ENCODE measurements at places on chromosomes 6 and 20.

- no peak for DNase-seq
These were observed 81.9 kb downstream of the LRFN2 start for GRCh38 chr6:40505191-40505810.

DNA sequence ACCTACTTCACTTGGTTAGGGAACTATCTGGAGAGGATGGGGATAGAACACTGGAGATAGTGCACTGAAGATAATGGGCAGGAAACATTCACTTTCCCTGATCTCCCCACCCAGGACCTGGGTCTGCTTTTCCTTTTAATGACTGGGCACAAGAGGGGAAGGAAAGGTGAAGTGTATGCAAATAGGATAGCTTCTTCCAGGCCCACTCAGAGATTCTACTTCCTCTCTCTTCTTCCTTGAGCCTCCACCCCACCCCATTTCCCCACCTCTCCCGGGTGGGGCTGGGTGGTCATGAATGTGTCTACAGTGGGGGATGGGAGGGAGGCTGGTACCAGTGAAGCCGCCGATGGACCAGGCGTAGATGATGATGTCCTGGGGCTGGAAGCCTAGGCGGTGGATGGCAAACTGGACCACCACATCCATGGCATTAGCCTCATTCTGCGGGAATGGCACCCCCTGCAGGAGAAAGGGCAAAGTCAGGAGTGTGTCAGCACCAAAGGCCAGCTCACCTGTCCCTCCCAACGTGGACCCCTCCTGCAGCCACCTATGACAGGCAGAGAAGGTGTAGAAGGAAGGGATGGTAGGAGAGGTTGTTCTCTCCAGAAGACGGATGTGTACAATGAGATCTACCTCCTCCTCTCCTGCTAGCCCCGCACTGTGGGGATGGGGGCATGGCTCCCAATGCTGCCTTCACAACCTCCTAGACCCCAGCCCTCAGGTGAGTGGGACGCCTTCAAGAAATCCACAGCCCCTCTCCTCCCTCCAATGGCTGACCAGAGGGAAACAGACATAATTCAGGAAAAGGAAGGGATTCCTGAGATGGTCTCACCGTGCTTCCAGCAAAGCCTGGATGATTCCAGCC, 8.6 kb upstream of the LY6G5C start:
- no peak for DNase-seq

DNA sequence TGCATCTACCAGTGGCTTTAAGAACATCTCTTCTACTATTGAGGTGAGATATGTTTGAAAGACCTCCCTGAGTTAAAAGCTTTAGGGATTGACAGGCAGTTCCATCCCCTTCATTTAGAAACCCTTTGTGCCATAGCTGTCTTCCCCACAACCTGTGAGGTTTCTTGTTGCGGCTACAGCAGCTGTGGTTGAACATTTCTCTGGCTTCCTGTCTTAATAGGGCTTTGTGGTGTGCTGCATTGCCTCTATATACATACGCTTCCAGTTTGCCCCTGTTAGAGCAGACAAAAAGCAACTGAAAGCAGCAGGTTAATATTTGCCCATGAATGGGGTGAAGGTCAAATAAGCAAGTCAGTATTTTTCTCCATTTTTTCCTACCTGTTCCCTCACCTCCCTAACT, 210.2 kb downstream of the TMEM200A start:
- DNase-seq = no peak

DNA sequence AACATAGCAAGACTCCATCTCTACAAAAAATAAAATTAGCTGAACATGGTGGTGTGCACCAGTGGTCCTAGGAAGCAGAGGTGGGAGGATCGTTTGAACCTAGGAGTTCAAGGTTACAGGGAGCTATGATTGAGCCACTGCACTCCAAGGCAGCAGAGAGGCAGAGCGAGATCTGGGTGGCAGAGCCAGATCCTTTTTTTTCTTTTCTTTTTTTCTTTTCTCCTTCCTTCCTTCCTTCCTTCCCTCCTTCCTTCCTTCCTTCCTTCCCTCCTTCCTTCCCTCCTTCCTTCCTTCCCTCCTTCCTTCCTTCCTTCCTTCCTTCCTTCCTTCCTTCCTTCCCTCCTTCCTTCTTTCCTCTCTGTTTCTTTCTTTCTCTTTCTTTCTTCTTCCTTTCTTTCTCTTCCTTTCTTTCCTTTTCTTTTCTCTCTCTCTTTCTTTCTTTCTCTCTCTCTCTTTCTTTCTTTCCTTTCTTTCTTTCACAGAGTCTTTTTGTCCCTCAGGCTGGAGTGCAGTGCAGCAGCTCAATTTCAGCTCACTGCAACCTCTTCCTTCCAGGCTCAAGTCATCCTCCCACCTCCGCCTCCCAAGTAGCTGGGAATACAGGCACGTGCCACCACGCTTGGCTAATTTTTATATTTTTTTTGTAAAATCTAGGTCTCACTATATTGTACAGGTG, 9.2 kb upstream of the VSTM2L start:
- DNase-seq = no peak

DNA sequence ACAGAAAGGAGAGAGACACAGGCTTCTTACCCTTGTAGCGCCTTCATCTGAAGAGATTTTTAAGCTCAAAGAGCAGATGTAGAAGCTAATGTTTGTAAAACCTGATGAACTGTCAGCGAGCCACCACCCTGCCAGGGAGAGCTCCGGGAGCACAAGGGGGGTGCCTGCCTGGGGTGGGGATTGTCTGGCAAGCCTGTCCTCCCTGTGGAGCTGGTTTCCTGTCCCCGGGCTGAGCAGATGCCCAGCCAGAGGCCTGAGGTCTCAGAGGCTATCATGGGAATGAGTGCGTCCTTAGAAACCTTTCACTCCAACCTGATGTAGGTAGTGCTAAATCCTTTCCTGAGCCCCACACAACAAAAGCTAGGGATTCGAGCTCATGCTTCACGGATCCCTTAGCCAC, 41.9 kb upstream of the NR2E1 start:
- DNase-seq = no peak

- DNase-seq = no peak
These were observed 211.9 kb downstream of the HAO1 start for GRCh38 chr20:7728338-7728737.

- DNase-seq = no peak
These were observed 8.9 kb downstream of the FITM2 start for GRCh38 chr20:44302026-44302669.

DNA sequence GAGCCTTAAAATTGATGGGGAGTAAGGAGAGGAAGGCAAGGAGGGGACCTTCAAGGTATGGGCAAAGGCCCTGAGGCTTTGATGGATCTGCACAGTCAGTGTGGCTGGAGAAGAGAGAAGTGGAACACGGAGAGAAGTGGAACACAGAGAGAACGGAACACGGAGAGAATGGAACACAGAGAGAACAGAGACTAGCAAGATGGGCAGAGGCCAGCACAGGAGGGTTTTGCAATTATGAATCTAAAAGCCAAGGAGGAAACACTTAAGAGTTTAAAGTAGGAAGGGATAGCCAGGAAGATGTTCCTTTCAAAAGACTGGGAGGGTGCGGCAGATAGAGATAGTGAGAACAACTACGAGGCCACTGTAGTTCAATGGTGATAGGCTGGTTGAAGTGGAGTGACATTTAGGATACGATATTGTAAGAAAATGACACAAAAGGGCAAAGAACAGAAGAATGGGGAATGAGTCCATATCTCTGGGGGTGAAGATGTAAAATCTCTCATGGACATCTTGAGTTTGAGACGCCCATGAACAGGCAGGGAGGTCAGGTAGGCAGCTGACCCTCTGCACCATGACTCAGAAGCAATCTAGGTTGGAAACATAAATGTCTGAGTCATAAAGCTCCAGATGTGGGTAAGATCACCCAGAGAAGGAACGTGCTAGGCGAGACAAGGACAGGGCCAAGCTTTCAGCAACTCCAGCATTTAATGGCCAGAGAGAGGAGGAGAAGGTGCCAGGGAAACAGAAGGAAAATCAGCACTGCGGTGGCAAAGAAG, 25.4 kb downstream of the ZMYND8 start:
- no peak for DNase-seq

DNA sequence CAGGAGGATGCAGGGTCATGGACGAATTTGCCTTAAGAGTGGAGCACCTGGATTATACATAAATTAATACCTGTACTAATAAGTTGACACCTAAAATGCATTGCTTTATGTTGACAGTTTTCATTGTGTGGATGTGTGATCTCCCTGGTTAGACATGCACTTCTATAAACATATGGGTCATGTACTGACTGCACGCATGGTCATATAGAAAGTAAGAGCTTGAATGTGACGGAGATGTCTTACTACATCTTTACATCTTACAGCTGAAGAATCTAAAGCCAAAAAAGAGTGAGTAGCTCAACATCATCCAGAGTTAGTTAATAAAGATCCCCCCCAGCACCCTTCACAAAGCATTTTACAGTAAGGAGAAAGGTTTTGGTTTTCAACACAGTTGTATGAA, 408.4 kb upstream of the JARID2 start:
- no peak for DNase-seq

DNA sequence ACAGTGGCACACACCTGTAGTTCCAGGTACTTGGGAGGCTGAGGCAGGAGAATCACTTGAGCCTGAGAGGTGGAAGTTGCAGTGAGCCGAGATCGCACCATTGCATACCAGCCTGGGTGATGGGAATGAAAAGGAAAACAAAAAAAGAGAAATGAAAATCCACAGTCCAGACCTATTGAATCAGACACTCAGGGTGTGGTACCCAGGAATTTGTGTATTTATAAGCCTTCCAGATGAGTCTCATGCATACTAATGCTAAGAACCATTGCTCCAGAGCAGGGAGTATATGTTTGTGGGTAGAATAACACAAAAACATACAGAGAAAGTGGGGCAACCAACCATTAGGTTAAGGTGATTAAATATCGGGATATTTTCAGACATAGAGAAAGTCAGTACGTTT, 36.1 kb upstream of the PLCB4 start:
- no peak for DNase-seq

DNA sequence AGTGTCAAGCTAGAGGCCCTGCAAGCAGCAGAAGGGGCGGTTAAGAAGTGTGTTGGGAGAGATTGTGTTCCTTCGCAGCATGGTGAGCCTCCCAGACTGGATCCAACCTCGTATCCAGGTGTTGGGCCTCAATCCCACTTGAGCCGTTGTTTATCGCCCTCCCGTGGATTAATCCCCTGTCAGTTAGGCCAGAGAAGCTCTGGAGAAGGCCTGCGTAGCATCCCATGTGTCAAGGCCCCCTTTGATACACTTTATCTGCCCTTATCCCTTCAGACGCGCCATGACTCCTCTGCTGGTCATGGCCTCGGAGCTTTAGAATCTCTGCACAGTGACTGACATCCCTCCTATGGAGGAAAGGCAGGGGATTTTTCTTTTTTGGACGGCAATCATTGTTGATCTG, 181.0 kb downstream of the ZFP64 start:
- DNase-seq = no peak

DNA sequence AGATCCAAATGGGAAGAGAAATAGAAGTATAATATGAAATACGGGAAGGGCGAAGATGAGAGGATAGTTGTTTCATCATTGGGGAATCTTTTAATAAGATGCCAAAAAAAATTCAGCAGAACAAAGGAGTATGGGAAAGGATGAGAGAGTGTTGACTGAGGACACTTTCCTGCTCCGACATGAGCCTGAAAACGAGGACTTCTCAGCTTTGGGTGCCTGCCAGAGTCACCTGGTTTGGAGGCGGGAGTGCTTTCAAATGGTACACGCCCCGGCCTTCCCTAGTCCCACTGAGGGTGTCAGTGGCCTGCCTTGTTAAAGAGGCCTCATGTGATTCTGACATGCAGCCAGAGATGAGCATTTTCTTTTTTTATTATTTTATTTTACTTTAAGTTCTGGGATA, 250.9 kb downstream of the ANKRD60 start:
- no peak for DNase-seq

DNA sequence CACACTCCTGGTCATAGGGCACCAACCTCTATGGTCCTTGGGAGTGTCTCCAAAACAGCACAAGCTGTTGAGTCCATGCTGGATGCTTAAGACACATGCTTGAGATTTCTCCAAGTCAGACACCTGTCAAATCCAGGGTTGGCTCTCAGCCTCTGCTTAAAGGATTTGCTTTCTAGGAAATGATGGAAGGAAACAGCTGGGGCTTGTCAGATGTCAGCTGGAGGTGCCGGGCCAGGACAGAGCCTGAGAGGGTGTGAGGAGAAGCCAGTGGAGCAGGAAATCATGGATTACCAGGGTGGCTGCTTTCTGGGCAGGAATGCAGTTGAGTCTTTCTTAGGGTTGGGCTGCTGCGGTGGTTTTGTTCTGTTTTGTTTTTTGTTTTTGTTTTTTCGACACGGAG, 83.0 kb upstream of the FAM184A start:
- no peak for DNase-seq

- DNase-seq = no peak
These were observed 161.1 kb downstream of the DLL1 start for GRCh38 chr6:170129691-170130171.

DNA sequence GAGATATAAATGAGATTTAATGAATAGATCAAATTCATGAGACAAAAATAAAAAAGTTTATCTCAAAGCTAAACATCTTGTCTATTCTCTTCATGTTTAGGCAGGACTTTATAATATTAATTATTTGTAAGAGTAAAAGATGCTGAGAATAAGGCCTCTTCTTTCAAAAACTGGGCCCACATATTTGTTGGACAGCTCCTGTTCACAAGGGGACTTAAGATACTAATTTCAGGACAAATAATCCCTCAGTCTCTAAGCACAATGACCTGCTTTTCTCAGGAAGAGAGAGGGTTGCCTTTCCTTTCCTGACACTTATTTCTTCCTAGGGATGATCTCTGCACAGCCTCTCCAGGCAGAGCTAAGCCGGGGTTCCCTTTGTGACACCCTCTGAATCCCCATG, 43.3 kb downstream of the NOX3 start:
- no peak for DNase-seq

DNA sequence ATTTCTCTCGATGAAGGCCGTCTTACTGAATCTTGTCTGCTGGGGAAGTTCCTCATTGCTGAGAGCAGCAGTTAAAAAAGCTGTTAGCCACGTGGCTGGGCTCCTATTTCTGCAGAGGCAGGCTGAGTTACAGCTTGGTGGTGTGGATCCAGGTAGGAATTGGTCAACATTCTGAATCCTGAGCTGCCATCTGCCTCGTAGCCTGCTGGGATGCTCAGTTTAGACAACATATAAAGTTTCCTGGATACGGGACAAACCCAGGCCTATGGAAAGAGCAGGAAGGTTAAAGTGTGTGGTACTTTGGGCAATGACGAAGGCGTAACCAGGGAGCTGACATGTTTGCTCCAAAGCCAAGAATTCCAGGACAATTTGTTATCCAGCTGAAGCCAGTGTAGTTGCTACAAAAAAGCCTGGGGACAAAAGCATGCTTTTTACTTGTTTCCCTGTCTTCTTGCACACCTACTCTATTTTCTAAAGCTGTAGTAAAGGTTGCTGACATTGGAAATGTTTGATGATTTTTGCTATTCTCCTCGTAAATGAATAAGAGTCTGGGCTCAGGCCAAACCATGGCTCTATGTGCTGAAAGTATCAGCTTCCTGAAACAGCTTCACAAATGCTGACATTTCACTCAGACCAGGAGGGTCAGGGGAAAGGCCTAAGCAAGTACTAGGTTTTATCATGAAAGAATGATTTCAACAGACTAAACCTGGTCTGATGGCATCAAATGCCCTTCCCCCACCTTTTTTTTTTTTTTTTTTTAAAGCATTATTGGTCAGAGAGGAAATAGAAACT, 12.4 kb upstream of the MYLK2 start:
- no peak for DNase-seq
